ENCODE measurements at places on chromosomes 12 and 14. TPM values are rescaled to one million over a fixed set of nuclear protein-coding genes. Genes with fewer than 3 reads are reported as not detected.

PRKD1 gene
- polyA plus RNA-seq = 29.8 TPM

KRT78 gene
- not detected for polyA plus RNA-seq

DNA sequence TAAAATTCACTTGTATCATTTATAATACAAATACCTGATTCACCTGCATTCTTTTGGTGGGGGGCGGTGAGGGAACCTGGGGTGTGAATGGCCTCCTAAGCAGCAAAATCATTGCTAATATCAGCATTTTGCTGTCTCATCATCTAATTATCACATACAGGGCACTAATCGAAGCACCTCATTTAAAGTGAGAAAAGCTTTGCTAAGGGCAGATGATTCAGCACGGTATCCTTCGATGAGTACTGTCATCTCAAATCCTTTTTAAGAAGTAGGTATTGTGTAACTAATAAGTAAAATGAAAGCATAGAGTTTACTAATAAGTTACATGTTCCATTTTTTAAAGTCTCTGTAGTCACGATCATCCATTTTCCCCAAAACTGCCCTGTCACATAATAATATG, 278.1 kb upstream of the SOX5 start:
- DNase-seq = no peak

DNA sequence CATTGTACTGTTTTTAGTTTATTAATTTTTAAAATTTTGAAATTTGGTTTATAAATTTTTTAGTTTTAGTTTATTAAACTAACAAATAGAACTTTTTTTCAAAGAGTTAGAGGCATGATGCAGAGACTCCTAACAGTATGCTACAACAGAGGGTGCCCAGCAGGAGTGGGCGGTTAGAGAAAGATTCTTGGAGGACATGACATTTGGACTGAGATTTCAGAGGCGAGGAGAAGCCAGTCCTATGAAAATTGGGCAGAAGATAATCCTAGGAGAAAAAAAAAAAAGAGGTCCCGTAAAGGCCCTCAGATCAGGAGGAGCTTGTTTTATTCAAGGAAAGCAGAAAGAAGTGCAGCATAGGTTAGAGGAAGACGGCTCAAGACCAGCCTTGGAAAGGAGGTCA, 21.7 kb downstream of the KCNK10 start:
- no peak for DNase-seq

DNA sequence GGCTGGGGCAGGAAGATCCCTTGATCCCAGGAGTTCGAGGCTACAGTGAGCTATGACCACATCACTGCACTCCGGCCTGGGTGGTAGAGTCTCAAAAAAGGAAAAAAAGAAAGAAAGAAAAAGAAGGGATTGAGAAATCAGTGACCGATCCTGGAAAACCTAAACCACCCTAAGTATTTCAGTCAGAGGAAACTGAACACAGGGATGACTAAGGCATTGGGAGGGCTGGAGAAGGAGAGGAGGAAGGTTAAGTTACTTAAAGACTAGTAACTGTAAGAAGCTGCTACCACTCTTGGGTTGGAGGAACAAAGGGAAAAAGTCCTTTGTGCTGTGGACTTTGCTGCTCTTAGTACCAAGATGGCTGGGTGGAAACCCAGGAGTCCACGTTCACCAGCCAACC, 10.6 kb downstream of the HHIPL1 start:
- no peak for DNase-seq

DNA sequence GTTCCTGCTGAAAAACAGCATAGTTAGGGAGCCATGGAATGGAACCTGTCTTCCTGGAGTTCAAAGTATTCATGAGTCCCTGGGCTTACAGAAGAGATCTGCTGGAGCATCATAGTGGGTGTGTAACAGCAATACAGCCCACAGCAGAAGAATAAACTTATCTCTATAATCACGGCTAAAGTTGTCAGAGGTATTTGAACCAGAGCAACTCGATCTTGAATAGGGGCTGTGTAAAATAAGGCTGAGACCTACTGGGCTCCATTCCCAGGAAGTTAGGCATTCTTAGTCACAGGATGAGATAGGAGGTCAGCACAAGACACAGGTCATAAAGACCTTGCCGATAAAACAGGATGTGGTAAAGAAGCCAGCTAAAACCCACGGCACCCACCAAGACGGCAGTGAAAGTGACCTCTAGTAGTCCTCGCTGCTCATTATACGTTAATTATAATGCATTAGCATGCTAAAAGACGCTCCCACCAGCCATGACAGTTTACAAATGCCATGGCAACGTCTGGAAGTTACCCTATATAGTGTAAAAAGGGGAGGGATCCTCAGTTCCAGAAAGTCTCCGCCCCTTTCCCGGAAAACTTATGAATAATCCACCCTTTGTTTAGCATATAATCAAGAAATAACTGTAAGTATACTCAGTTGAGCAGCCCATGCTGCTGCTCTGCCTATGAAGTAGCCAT, 223.4 kb downstream of the PCNX1 start:
- no peak for DNase-seq

DNA sequence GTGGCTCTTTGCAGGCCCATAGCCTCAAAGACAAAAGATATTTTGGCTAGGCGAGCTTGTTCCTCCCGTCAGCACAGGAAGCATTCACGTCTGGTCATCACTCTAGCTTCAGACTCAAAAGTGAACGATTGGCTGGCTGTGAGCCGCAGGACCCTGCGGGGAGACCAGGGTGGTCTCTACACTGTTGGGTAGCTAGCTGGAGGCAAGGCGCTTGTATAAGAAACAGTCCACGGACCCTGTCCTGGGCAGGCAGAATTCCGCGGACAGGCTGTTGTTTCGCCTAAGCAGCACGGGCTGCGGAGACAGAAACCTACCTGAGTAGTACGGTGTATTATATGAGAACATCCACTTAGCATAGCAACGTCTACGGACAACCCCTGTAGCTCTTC, 29.6 kb downstream of the WBP11 start:
- no peak for DNase-seq

DNA sequence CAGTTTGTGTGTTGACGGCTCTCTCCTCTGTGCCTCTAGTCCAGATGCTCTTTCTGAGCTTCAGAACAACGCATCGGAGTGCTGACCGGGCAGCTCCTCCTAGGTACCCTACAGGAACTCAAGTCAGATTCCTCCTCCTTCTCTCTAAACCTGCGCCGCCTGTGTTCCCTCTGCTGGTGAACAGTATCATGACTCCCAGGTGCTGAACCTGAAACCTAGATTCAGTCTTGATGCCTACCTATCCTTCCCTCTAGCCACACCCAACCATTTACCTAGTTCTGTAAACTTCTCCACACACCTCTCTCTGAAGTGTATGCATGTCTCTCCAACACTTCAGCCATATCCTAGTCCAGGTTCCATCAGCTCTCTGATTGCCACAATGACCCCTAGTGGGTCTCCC, 112.7 kb downstream of the EFCAB11 start:
- DNase-seq = no peak

DNA sequence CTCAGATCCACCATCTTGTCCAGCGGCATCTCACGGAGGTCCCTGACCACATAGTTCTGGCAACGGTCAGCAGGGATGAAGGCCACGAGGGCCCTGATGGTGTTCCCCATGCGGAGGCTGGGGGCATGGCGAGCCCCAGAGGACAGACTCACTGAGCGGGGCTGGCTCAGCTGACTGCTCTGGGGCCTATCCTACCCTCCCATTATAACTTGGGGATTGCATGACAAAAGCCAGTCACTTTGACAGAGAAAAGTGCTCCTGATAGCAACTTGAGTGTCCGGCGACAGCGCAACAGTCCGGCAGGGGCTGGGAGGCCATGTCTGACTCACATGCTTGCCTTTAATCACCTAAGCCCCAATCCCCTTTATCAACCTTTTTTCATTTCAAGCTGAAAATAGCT, at the start of gene LRRC10:
TSS of gene LRRC10 (minus strand) at position 179 of the 400 bp plus-strand sequence. CDS start at position 110, 69 bp downstream.
- DNase-seq = no peak

DNA sequence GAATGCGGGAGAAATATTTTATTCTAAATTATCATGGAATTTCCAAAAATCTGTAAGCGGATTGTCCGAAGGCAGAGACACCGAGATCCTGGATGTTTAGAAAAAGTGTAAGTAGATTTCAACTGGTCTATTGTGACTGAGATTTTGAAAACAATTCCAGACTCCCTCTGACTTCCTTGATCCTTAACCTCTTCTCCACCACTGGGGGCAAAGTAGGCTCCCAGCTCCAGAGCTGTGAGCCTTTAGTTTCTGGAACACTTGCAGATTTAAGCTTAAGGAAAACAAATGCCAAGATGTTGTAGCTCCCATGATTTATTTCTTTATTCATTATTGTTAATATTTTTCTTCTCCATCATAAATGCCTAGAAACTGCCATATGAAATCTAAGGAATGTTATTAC, 1320.5 kb upstream of the SEL1L start:
- DNase-seq = no peak

DNA sequence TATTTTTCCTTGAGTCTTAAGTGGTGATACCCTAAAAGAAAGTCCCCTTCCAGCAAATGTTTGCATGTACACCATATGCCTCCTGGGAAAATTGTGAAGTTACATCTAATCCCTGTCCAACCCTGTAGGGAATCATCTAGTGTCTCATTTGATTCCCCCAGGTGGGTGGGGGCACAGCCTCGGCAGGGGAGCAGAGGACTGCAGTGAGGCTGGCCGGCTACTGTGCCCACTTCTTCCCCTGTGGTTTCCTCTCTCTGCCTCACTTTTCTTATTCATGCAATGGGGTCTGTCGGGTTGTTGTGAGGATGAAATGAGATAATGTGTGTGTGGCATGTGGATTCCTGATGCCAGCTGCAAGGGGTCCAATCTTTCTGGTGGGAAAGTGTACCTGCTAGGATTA, 6.0 kb downstream of the PAPLN start:
- no peak for DNase-seq

DNA sequence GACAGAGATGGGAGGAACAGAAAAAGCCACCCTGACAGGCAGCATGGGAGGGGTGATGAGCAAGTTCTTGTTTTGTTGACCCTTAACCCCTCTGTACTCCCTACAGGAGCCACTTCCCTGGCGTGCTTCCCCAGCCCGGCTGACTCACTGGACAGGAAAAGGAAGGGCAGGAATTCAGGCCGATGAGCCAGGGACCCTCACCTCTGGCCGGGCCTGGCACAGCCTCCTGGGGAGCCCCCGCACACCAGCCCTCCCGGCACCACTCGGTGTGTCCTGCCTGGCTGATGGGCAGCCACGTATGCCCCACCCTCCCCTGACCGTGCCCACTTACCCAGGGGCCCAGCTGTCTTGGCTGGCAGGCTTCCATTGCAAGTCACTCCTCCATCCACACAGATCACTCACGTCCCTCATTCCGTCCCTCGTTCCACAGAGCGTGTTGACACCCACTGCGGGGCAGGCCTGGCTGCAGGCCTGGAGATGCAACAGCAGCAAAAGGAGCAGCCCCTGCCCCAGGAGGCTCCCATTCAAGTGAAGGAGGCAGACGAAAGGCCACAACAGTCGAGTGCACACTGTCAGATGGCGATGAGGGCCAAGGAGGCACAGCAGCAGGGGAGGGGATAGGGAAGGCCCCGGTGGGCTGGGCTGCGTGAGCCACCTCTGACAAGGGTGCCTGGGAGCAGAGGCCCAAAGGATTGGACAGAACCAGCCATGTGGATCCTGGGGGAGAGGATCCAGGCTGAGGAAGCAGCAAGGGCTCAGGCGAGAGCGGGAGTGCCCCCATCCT, 19.7 kb upstream of the CD9 start:
- no peak for DNase-seq

DNA sequence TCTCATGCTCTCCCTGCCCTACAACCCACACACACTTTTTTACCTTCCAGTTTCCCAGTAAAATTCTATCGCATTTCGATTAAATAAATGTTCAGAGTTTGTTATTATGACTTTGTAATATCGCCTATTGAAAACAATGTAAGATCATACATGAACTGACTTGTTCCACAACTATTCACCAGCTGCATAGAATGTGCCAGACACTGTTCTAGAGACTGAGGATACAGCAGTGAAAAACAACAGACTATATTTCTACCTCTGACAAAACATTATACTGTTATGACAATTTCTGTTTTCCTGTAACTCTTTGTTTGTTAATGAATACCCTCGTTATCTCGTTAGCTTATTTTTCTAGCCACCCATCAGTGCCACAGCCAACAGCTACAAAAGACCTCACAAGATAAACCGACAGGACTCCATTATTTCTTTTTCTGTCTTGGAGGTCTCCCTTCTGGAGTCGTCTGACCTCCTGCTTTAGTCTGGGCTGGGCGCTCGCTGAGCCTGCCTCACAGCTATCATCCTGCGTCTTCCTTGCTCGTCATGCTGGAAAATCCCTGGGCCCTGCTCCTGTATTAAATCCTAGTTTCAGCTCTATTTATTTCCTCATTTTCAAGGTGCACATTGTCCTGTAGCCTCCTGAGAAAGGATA, 498.9 kb downstream of the DIO2 start:
- DNase-seq = no peak

All from right renal pelvis (tissue), 4 donors.